Peyer's patch (tissue), 4 donors: ENCODE measurements at places on chromosomes 1 and 21.

DNA sequence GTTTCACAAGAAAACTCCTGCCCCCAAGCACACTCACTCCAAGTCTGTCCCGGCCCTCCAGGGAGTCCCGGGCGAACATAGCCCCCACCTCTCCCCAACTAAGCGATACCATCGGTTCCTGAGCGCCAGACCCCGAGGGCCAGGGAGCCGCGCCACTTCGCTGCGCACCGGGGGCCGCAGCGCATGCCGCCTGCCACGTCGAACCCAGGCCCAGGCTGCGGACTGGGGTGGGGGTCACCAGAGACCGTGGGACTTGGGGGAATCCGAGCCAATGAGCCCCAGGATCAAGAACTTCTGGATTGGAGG, 801 bp downstream of the RSPO1 start:
- DNase-seq = no peak

DNA sequence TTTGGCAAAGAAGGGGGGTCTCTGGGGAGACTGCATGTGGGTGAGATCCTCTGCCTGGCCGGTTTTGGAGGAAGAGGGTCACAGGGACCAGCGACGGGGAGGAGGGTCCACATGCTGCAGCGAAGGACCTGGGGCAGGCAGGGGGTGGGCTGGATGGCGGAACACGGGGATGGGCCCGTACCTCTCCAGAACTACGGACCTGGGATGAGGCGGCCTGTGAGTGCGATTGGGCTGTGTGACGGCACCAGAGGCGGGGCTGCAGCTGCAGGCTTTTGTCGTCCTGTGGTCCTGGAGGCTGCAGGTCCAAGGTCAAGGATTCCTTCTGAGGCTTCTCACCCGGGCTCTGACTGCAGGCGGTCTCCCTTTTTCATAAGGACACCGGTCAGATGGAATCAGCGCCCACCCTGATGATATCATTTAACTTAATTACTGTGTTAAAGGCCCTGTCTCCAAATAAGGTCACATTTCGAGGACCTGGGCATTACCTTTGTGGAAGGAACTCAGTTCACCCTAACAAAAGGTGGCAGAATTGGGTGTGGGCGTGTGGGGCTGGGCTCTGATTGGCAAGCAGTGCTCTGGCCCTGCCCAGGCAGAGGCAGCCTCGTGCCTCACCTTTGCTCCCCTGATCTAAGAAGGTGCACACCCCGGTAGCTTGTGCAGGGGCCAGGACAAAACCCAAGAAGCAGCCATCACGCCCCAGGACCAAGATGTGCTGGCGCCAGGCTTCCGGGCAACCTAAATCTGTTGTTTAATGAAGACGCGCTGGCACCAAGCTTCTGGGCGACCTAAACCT, 60.0 kb upstream of the TRAPPC10 start:
- no peak for DNase-seq

GRCh38 chr1:5475572-5475971, 516.7 kb downstream of the NPHP4 start:
- DNase-seq = no peak

- no peak for DNase-seq
Measured at GRCh38 chr1:24535778-24536177, 20.1 kb upstream of the NCMAP start.

DNA sequence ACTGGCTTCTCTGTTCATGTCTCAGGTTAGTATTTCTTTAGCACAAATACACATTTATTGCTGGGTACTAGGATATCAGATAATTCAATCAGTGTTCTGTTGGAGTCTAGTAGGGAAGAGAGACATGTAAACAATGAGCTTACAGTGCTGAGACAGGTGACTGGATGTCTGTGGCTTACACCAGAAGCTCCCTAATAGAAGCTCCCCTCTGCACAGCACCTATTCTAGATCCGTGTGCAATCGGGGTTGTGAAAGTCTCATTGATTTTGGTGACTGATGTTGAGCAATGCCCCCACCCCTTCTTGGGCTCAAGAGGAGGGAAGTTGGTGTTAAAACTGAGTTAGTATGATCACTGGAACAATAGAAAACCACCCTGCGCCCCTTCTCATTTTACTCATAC, 279.2 kb downstream of the RPS6KC1 start:
- DNase-seq = no peak

DNA sequence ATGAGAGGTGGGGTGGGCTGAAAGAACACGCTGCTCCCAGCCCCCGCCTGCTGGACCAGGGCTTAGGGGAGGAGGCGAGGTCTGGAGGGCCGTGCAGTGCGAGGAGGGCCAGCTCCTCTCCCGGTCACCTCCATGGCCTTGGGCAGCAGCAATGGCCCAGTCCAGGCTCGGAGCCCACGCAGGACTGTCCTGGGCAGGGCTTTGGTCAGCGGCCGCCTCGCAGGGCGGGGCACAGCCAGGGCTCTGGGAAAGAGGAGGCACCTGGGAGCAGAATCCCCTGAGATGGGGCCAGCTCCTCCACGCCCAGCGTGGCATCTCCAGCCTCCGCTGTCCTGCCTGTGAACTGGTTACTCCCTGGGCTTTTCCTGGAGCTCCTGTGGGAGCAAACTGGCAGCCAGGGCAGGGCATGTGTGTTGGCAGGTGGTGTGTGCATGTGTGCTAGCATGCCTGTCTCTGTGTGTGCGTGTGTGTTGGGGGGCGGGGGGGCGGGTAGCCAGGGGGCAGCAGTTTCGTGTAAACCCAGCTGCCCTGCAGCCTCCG, 27.4 kb downstream of the ARHGEF16 start:
- no peak for DNase-seq

GRCh38 chr1:44300852-44301251, 54.2 kb downstream of the ERI3 start:
- DNase-seq = no peak

DNA sequence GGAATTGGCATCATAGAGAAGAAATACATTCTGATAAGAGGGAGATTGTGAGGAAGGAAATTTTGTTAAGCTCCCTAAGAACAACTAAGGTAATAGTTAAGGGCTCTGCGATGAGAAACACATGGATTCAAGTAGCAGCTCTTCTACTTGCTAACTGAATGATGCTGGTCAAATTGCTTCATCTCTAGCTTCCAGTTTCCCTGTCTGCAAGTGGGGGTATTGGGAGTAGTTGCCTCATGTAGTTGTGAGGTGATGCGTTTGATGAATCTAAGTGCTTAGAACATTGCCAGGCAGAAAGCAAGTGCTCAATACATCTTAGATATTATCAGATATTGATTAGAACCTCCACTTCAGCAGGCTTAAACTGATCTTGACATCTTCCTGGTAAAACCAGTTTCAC, 84.8 kb downstream of the CD58 start:
- no peak for DNase-seq

DNA sequence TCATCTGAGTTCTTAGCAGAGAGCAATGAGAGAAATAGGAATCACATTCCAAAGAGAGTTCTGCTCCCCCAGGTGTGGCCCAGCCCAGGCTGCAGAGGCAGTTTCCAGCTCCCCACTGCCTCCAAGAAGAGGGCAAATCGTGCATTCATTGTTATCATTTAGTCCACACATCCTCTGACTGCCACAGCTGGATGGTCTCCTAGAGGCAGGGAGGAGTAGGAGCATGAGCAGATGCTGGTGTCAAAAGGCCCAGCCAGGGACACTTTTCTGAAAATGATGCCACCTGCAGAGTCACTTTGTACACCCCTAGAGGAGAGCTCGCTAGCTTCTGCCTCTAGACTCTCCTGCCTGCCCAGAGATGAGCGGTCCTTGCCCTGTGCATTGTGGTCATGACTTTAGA, 33.6 kb upstream of the GNPAT start:
- DNase-seq = no peak

- no peak for DNase-seq
Measured at GRCh38 chr1:94006604-94007003, 97.4 kb upstream of the GCLM start.

DNA sequence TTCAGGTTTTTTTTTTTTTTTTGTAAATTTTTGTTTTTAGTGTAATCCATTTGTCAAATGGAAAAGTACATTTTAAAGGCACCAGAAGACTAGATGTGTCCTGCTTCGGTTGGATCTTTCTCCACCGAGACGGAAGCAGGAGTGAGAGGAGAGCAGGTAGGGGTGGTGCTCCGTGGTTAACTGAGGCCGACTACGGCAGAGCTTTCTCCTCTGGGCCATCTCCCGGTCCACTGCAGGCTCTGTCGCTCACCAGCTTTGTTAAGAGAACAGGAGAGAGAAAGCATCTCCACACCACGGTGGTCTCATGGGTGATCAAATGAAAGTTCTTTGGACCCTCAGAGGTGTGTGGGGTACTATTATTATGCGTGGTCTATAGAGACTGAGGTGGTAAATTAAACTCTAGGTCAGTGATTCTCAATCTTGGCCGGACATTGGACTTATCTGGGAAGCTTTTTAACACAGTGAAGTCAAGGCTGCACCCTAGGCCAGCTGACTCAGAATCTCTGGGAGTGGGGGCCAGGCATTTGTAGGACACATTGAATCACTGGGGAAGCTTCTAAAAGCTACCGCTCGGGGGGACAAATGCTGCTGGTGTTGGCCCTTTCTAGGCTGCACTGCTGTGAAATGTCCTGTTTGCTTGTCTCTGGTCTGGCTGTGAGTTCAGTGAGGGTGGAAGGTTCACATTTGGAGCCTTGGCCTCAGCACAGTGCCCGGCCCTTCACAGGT, 25.0 kb downstream of the ABCA4 start:
- no peak for DNase-seq
